ENCODE measurements at places on chromosomes 1 and 21. TPM values are rescaled to one million over a fixed set of nuclear protein-coding genes. Genes with fewer than 3 reads are reported as not detected.

DNA sequence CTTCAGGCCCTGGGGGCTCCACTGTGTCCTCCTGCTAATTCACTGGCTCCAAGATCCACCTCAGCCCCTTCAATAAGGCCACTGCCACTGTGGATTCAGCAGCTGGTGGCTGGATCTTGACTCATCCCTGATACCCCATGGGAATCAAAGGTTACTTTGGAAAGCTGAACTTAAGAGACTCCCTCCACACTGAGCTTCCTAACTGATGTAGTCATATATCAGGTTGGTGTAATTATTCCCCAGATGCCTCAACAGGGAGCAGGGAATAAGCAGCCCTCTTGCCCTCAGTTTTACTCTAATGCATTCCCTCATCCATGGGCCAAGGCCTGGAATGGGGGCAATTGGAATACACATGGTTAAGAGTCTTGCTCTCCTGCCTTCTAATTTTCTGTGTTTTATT lies 164.6 kb downstream of the FASLG start:
- no peaks in the 10 kb centered on the region for H3K27me3 ChIP-seq
- H3K27ac ChIP-seq = no peak overlapping the region
- H3K4me1 ChIP-seq = peaks cover 7% of the 10 kb centered on the region
- H3K4me3 ChIP-seq = no peak overlapping the region
- DNase-seq = no peak

- H3K4me1 ChIP-seq = no peaks in the 10 kb centered on the region
- no peaks in the 10 kb centered on the region for H3K36me3 ChIP-seq
- no peak for DNase-seq
- no peaks in the 10 kb centered on the region for H3K27me3 ChIP-seq
- H3K27ac ChIP-seq = no peak overlapping the region
These were observed 14.7 kb upstream of the SSX2IP start for GRCh38 chr1:84704872-84705417.

Gene E2F2
- 0.43 TPM for polyA plus RNA-seq

DNA sequence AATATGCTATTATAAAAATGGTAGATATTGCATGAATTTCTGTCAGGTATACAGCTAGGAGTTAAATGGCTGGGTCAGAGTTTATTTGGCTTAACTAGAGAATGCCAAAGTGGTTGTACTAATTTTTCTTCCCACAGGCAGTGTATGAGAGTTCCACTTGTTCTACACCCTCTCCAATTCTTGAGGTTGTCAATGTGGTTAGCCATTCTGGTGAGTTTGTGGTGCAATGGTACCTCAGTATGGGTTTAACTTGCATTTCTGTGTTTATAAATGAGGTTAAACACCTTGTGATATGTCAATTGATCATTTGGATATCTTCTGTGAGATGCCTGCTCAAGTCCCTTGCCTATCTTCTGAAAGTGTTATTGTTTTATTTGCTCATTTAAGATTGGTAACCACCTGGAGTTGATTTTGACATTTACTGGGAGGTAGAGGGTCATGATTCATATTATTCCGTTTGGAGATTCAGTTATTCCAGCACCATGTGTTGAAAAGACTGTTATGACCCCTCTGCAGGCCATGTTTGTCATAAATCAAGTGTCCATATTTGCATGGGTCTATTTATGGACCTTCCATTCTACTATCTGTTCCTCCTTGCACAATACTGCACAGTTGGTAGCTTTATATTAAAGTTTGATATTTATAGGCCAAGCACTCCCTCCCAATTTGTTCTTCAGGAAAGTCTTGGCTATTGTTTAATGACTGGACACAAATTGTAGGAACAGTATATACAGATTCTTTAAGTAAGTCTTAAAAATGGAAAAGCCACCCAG lies 5.8 kb downstream of the FALEC start:
- no peaks in the 10 kb centered on the region for H3K4me1 ChIP-seq
- H3K4me3 ChIP-seq = no peak overlapping the region
- DNase-seq = no peak
- no peak overlapping the region for H3K27ac ChIP-seq
- no peaks in the 10 kb centered on the region for H3K27me3 ChIP-seq
- no peaks in the 10 kb centered on the region for H3K36me3 ChIP-seq

Gene TFF3
- polyA plus RNA-seq = not detected

DNA sequence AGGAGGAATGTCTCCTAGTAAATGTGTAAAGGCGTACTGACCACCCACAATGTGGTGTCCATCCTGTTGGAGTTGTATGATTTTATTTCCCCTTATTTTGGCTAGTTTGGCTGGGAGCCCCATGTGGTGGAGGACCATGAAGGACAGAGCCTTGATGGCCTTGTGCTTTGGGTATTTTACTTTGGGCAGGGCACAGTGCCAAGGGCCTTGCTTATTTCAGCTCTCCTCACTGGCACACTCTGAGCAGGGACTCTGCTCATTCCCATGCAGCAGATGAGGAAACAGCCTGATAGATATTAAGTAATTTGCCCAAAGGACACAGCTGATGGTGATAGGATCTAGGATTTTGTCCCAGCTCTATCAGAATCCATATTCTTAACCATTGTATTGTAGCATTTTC lies 50.2 kb downstream of the SMYD2 start:
- no peak overlapping the region for H3K4me3 ChIP-seq
- H3K27me3 ChIP-seq = no peaks in the 10 kb centered on the region
- H3K36me3 ChIP-seq = peaks cover 33% of the 10 kb centered on the region
- H3K4me1 ChIP-seq = no peaks in the 10 kb centered on the region

DNA sequence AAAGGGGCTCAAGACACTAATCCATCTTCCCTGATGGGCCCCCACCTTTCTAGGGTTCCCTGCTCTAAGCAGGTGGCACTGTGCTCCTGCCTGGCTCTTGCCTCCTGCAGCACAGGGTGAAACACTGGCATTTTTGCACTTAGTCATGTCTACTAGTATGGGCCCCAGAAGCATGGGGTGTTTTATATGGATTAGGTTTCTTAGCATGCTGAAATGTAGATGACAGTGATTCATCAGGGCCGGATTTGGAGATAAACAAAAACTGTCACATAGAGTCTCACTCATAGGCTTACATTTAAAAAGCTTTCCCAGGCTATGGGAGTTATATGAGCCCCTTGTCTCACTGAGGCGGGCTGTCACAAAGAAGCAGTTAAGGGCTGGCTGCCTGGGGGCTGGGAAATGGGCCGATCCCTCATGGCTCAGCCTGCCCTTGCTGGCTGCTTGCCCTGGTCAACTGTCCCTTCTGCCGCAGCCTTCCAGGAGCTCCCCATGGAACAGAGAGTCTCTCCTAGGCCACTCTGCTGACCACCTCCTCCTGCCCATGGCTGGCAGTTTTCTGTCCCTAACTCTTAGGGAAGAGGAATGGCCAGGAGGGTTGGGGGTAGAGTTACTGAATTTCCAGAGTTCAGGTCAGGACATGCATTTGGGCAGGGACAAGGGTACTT lies 6.5 kb downstream of the GALNT2 start:
- H3K36me3 ChIP-seq = peaks cover 3% of the 10 kb centered on the region
- no peaks in the 10 kb centered on the region for H3K27me3 ChIP-seq
- DNase-seq = no peak
- H3K4me3 ChIP-seq = no peak overlapping the region
- H3K4me1 ChIP-seq = peaks cover 48% of the 10 kb centered on the region

DNA sequence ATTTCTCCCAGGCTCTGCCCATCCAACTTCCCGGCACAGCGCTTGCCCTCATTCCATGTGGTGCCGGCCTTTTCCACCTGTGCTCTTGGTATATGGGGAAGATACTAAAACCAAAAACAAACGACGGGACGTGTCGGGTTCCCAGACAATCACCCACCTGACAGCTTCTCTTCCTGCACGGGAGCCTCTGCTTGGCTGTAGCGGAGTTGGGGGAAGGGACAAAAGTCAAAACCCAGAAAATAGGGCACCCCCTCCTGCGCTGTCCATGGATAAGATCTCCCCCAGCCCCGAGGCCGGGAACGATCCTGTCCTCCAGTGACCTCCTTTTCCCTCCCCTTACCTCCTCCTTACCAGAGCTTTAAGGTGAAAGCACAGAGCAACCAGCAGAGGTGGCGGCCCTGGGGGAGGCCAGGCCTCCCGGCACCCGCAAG lies 640 bp downstream of the JTB start:
- H3K27ac ChIP-seq = peak overlapping the region; percentile 91
- H3K27me3 ChIP-seq = no peaks in the 10 kb centered on the region
- DNase-seq = peak; percentile 30
- H3K4me3 ChIP-seq = peak overlapping the region; percentile 92
- peaks cover 36% of the 10 kb centered on the region for H3K36me3 ChIP-seq
- peaks cover 16% of the 10 kb centered on the region for H3K4me1 ChIP-seq

Gene VWA5B1
- not detected for polyA plus RNA-seq

Gene NKAIN1
- 0.54 TPM for polyA plus RNA-seq

DNA sequence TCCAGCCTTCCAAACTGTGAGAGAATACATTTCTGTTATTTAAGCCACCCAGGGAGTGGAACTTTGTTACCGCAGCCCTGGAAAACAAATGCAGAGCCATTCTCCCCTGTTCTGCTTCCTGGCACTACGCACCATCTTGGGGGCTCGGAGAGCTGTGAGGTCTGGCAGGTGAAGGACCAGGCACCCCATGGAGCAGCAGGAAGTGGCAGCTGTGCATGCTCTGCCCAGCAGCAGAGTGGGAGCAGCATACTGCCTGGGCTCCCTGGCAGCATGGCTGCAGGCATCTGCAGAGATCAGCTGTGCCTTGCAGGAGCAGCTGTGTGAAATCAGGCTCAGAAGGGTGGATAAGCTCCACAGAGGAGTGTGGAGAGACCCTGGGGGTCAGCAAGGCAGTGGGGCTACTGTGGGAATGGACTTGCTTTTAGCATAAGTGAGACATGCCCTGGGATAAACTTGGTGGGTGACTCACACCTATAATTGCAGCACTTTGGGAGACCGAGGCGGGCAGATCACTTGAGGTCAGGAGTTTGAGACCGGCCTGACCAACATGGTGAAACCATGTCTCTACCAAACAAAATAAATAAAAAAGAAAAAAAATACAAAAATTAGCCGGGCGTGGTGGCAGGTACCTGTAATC lies 17.7 kb upstream of the ZSCAN20 start:
- no peaks in the 10 kb centered on the region for H3K36me3 ChIP-seq
- H3K27me3 ChIP-seq = no peaks in the 10 kb centered on the region
- H3K4me1 ChIP-seq = no peaks in the 10 kb centered on the region
- H3K27ac ChIP-seq = no peak overlapping the region
- H3K4me3 ChIP-seq = no peak overlapping the region

Gene LIPI
- polyA plus RNA-seq = not detected

Gene SHISAL2A
- 0.07 TPM for polyA plus RNA-seq

DNA sequence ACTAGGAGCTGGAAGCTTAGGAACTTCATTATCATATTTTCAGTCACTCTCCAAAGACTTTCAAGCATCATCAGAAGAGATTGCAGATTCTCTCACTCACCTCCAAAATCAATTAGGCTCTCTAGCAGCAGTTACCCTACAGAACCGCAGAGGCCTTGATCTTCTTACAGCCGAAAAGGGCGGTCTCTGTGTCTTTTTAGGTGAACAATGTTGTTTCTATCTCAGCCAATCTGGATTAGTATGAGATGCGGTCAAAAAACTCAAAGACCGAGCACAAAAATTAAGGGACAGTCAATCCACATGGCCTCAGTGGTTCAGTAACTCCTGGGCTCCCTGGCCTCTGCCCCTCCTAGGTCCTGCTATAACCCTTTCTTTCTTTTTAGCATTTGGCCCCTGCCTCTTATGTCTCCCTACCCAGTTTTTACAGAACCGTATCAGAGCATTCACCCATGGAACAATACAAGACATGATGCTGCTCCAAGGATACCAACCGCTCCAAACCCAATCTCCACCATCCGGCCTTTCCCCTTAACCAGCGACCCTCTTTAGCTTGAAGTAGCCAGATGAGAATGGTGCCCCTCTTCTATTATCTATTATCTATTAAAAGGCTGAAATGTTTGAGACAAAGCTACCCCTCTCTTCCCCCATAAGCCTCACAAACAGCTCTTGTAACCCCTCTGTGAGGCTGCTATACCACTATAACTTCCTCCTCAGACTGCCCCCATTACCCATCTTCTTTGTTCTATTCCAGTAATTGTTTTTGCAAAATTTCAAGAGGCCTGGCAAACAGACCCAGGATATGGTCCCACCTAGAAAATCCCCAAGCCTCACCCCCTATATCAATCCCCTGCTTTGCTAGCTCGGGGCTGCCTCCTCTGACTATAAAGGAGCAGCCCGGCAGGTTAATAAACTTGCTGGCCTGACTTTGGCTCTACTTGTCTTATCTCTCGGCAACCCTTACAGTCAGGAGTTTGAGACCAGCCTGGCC lies 18.7 kb upstream of the CA6 start:
- no peak overlapping the region for H3K4me3 ChIP-seq
- no peak for DNase-seq
- no peak overlapping the region for H3K27ac ChIP-seq
- H3K4me1 ChIP-seq = no peaks in the 10 kb centered on the region
- no peaks in the 10 kb centered on the region for H3K27me3 ChIP-seq
- no peaks in the 10 kb centered on the region for H3K36me3 ChIP-seq

GRCh38 chr1:93689521-93690223 lies 8.0 kb upstream of the BCAR3 start:
- no peak overlapping the region for H3K27ac ChIP-seq
- no peaks in the 10 kb centered on the region for H3K27me3 ChIP-seq
- peaks cover 45% of the 10 kb centered on the region for H3K4me1 ChIP-seq
- H3K36me3 ChIP-seq = no peaks in the 10 kb centered on the region

DNA sequence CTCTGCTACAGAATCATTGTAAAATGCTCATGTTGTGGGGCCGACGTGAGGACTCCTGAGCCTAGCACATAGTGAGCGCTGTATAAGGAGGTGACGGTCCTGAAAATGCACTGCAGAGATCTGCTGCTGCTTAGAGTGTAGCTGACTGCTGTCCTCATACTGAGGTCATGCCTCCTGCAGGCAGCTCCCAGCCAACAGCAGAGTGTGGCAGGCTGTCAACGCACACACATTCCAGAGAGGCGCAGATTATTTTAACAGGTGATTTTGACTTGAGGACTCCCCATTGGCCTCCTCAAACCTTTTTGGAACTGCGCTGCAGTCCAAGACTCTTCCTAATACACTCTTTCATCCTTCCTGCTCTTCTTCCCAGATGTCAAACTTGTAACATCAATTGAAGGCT lies 119.8 kb upstream of the KCNJ6 start:
- no peaks in the 10 kb centered on the region for H3K36me3 ChIP-seq
- H3K4me3 ChIP-seq = no peak overlapping the region
- no peak for DNase-seq
- H3K4me1 ChIP-seq = no peaks in the 10 kb centered on the region
- H3K27ac ChIP-seq = no peak overlapping the region

GRCh38 chr1:187715483-187715882 lies 886.7 kb downstream of the PLA2G4A start:
- no peaks in the 10 kb centered on the region for H3K36me3 ChIP-seq
- H3K4me3 ChIP-seq = no peak overlapping the region
- no peak overlapping the region for H3K27ac ChIP-seq
- H3K27me3 ChIP-seq = no peaks in the 10 kb centered on the region
- no peak for DNase-seq
- no peaks in the 10 kb centered on the region for H3K4me1 ChIP-seq

DNA sequence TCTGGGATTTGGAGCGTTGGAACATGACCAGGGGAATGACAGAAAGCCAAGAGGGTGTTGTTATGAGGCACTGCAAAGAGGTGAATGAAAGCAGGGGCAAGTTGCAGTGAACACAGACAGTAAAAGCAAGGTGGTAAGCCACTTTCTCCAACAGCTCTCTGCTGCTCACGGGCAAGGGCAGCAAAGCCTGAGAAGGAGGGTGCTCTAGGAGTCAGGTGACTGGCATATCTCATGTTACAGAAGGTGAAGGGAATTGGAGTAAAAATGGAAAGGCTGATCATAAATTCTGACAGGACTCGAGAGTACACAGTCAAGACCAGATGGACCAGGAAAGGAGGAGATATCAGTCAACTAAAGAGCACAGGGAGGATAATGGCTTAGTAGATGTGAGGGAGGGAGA lies 14.5 kb downstream of the VAV3 start:
- no peak overlapping the region for H3K27ac ChIP-seq
- H3K27me3 ChIP-seq = no peaks in the 10 kb centered on the region
- no peaks in the 10 kb centered on the region for H3K36me3 ChIP-seq
- peaks cover 3% of the 10 kb centered on the region for H3K4me1 ChIP-seq

Gene FAM89A
- 3.9 TPM for polyA plus RNA-seq
